Stimulated activated CD8-positive, alpha-beta memory T cell treated with anti-CD3 and anti-CD28 coated beads, Interleukin-7, amount 100 ng/mL, for 1 hour (primary cell): ENCODE measurements at places on chromosomes 3 and 15.

GRCh38 chr3:50146316-50146901 is 8.7 kb upstream of the SEMA3F start:
- no peak for DNase-seq

GRCh38 chr15:41019174-41019573 is 65.9 kb downstream of the CHAC1 start:
- no peak for DNase-seq

- no peak for DNase-seq
Observed at GRCh38 chr3:30518872-30519271, 87.5 kb upstream of the TGFBR2 start.

GRCh38 chr3:7487763-7488162 is 626.8 kb downstream of the GRM7 start:
- DNase-seq, result no peak

DNA sequence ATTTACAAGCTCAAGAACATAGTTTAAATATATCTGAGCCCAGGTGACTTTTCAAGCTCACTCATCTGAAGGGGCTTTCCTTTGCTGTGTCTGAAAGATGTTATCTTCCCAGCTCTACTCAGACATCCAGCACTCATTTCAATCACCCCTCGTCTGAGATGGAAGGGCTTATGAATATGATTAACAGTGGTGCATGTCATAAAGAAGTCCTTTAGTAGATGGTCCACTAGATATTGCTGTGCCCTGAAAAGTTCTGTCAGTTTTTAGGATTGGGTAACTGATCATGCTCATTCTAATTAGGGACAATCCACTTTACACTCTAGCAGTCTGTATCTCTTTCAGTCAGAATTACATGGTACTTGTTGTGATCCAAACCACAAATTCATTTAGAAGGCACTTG is 28.3 kb downstream of the RETNLB start:
- no peak for DNase-seq

DNA sequence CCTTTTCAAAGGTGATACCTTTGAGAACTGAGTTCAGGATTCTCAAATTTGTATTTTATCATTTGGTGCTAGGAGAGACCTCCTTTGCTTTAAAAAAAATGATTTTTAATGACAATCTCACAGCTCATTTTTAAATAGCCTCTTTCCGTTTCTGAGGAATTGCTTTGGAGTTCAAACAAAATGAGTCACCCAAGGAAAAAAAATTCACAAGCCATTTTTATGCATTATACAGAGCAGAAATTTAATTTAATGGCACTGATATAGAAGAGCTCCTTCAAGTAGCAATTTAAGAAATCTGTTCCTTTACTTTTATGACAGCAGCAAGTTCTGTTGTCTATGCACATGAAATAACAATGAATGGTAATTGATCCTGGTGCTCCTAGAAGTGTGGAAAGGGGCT is 337.9 kb upstream of the KCNMB2 start:
- DNase-seq, result no peak
